GM06990 (cell line): ENCODE measurements at places on chromosomes 13 and 19.

- DNase-seq = no peak
Measured at GRCh38 chr13:103097366-103097928, 31.2 kb upstream of the SLC10A2 start.

GRCh38 chr19:1725100-1726064 lies 27.9 kb upstream of the ONECUT3 start:
- DNase-seq = peak; percentile 47

DNA sequence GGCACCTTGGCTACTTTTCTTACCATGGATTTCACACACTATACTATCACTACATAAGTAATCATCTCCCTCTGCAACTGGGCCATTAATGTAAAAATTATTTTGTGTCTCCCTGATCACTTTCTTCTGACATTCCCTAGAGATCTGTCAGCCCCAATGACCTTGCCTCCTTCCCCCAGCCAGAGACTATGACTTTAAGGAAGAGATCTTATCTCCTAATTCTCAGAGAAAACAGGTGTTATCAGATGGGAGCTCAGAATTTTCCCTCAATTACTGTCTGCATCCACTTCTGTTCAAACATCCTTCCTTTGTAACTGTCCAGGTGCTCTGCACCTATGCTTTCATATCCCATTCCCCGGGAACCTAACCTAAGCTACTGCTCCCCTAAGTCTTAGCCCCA lies 397.5 kb downstream of the DIAPH3 start:
- DNase-seq = no peak

DNA sequence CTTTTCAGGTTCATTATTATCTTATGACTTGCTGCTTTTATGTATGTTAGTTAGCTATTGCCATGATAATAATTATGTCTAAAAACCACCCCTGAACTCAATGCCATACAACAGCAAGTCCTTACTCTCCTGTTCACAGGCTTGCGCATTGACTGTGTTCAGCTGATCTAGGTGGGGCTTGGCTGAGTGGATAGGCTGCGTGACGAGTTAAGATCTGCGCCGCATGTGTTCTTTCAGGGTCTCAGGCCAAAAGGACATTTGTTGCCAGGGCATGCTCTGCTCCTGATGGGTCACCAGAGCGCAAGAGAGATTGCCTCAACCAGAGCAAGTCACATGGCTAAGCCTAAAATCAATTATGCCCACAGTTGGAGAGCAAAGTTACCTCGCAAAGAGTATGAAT lies 859 bp downstream of the ZNF568 start:
- DNase-seq = peak; percentile 9

GRCh38 chr13:38618881-38619280 lies 68.0 kb upstream of the FREM2 start:
- no peak for DNase-seq

GRCh38 chr13:95258619-95259194 lies 42.5 kb downstream of the ABCC4 start:
- no peak for DNase-seq

- DNase-seq = no peak
Measured at GRCh38 chr19:7554990-7555864, 19.7 kb downstream of the PNPLA6 start.

DNA sequence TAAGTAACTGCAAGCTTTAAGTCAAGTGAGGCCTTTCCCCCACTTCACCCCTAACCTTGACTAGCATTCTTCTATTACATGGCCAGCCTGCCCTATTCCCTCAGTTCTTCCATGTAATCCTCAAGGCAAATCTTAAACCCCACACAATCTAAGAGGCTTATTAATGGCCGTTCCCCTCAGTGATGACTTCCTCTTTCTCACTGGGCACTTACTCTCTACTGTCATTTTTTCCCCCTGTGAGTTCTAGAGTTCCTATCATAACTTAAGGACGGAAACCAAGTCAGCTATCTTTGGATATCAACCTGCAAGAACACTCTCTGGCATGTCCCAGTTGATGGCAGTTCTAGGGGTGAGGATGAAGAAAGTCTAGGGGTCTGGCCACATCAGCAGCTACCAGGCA lies 131.2 kb downstream of the DCLK1 start:
- DNase-seq = no peak

DNA sequence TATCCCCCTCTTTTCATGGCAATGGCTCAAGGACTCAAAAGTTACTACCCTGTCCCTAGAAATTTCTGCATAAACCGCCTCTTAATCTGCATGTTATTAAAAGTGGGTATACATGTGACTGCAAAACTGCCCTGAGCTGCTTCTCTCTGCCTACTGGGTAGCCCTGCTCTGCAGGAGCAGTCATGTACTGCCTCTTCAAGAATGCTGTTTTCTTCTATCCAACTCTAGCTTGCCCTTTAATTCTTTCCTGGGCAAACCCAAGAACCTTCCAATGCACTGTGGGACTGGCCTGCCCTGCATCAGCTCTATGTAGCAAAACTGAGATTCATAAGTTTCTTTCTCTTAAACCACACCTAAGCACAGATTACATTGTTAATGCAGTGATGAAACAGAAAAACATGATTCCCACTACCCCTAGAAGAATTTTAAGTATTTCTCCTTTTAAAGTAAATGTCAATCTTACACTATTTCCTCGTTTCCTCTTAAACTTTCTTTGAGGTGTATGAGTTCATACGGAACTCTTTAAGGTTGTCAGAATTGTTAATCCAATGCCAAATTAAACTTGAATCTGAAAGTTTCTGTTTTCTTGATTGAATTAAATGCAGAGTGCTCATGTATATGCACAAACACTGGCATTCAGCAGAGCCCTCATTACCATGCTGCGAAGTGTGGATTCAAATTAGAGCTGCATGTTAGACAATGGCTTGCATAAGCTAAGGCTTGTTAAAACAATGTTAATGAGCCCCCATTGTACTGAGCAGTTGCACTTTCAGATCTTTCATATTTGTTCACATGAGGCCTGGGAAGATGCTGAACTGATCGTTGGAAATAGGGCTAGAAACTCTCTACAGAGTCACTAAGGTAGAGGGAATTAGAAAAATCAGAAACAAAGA lies 669.9 kb upstream of the PCDH20 start:
- DNase-seq = no peak

- DNase-seq = no peak
Measured at GRCh38 chr13:28406733-28407266, 88.1 kb downstream of the FLT1 start.

DNA sequence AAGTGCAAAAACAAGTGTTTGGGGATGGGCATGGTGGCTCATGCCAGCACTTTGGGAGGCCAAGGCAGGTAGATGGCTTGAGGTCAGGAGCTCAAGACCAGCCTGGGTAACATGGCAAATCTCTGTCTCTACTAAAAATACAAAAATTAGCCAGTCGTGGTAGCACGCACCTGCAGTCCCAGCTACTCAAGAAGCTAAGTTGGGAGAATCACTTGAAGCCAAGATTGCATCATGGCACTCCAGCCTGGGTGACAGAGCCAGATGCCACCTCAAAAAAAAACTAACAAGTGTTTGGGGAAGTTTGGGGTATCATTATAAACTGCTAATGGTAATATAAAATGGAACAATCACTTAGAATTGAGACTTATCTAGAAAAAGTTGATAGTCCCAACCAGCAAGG lies 24.6 kb downstream of the XPO4 start:
- DNase-seq = no peak

- no peak for DNase-seq
Measured at GRCh38 chr13:33838647-33839046, 20.7 kb downstream of the RFC3 start.

DNA sequence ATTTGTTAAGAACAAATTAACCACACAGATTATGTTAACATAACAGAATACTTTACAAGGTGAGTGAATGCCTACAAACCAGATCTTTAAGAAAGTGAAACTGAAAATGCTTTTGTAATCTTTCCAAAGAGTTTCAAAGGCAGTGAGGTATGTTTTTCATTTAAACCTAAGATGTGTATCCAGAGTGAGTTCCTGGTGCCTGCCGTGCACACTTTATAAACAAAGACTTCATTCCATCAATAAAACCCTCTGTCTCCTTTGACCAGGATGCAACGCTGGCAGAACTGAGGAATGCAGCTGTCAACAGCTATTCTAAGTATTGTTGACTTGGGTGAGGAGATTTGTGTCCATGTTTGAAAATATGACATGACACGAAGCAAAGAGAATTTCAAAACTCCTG lies 344.6 kb downstream of the DNAJC15 start:
- DNase-seq = no peak

DNA sequence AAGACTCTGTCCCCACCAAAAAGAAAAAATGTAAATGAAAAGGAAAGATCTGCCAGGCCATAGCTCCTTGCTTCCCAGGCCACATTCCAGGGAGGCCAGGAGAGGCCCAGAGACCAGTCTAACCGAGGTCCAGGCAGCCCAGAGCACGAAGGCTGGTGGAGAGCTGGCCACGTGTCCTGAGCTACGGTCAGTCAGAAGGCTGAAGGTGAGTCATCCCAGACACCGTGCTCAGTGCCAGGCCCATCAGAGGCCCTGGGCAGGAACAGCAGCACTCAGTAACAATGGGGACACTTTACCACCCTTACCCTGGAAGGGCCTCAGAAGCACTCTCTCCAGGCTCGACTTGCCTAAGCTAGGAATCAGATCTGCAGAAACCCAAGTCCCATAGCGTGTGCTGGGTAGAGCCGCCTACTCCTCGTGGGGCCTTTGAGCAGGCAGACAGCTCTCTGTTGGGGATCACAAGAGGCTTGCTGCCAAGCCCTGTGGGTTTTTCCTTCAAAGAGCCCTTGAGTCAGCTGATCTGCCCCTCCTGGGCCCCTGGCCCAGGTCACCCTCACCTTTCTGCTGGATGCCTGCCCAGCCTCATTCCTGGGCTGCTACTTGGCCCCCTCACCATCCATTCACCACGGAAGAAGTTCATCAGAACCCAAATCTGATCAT lies 11.6 kb upstream of the DNMT1 start:
- no peak for DNase-seq

DNA sequence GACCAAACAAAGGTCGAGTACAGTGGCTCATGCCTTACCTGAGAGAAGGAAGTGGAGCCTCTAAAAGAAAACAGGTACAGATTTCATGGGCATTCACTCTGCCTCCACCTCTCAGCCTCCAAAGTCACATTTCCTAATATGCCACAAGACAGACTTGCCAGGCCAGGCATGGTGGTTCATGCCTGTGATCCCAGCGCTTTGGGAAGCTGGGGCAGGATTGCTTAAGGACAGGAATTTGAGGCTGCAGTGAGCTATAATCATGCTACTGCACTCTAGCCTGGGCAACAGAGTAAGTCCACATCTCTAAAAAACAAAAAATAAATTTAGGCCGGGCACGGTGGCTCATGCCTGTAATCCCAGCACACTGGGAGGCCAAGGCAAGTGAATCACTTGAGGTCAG lies 10.9 kb upstream of the DNMT1 start:
- DNase-seq = no peak

- DNase-seq = no peak
Measured at GRCh38 chr13:29569253-29570050, 26.0 kb downstream of the SLC7A1 start.

DNA sequence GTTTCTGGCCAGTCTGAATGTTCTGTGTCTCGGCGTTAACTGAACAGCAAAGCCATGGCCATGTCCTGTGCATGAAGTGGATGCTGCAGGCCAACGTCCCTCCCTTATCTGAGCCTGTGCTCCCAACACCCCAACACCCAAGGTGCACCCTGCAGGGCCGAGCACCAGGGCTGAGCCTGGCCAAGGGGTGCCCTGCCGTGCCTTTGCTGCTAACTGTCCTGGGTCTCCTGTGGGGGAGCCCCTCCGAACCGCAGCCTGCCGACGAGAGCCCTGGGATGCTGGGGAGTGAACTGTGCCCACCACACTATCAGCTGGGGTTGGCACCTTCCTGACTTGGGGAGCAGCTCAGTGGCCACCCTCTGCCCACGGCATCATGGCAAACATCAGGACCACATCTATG lies 17.6 kb downstream of the GPX4 start:
- no peak for DNase-seq

DNA sequence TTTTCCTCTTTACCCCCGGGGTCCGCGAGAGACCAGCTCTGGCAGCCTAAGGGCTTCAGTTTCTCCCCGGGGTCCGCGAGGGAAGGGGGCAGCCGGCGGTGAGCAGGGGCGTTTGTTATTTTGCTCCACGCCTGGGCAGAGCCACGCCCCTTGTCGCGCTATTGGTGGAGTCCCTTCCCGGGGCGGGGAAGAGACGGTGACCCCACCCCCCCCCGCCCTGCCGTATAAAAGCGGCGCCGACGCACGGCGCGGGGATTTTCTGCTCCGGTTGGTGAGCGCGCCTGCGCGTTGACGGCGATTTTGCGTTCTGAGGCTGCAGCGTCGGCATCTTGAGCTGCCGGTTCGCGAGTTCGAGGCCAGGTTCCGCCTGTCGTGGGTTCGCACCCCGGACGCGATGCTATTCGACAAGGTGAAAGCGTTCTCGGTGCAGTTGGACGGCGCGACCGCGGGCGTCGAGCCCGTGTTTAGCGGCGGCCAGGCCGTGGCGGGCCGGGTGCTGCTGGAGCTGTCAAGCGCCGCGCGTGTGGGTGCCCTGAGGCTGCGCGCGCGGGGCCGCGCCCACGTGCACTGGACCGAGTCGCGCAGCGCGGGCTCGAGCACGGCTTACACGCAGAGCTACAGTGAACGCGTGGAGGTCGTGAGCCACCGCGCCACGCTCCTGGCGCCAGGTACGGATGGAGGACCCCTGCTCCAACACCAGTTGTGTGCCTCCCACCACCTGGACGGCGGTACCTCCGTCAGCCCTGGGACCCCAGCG lies at the start of gene ARRDC2:
ARRDC2 (plus strand) TSS at position 254 of the 757 bp plus-strand sequence; CDS start at position 395, 141 bp downstream.
- DNase-seq = peak; percentile 90

GRCh38 chr13:50419331-50419865 lies 404.2 kb downstream of the KCNRG start:
- DNase-seq = no peak

- DNase-seq = no peak
Measured at GRCh38 chr19:39112338-39112890, 13.2 kb upstream of the PAK4 start.

DNA sequence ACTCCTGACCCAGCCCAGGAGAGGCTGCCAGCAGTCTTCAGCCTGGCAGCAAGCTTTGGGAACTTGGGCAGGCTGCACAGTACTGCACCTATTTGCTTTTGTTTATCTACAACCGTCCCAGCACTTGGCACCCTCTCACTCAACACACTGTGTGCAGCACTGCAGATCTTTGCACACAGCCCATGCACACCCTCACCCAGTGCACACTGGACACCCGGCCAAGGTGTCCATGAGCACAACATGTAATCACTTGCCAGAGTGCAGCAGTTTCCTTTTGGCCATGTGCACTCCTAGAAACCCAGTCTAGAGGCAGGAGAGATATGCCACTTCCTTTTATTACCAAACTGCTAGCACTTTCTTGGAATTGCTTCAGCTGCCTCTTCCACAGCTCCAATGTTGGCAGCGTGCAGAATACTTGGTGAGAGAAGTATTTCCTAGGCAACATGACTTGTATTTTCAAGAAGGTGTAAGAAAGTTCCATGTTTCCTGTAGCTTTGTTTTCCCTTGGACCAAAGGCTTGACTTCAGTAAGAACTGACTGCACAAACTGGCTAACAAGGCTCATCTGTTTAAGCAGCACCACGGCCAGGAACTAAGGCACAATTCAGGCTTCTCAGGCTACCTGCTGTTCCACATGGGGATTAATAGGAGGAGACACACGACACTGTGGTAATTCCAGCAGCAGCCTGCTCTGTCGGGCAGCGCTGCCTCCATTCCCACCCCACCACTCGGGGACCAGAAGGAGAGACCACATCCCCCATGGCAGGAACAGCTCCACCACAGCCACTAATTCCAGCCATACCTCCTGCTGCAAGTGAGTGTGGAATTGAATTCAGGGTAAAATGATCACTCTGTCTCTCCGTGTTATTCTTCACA lies 15.3 kb downstream of the ATP7B start:
- no peak for DNase-seq

GRCh38 chr13:108268466-108269112 lies 929 bp upstream of the TNFSF13B start:
- no peak for DNase-seq

GRCh38 chr13:93140912-93141311 lies 85.7 kb upstream of the GPC6 start:
- no peak for DNase-seq

GRCh38 chr19:49718991-49719390 lies 28.1 kb downstream of the CPT1C start:
- DNase-seq = no peak
